ENCODE measurements at places on chromosomes 6 and 20.

DNA sequence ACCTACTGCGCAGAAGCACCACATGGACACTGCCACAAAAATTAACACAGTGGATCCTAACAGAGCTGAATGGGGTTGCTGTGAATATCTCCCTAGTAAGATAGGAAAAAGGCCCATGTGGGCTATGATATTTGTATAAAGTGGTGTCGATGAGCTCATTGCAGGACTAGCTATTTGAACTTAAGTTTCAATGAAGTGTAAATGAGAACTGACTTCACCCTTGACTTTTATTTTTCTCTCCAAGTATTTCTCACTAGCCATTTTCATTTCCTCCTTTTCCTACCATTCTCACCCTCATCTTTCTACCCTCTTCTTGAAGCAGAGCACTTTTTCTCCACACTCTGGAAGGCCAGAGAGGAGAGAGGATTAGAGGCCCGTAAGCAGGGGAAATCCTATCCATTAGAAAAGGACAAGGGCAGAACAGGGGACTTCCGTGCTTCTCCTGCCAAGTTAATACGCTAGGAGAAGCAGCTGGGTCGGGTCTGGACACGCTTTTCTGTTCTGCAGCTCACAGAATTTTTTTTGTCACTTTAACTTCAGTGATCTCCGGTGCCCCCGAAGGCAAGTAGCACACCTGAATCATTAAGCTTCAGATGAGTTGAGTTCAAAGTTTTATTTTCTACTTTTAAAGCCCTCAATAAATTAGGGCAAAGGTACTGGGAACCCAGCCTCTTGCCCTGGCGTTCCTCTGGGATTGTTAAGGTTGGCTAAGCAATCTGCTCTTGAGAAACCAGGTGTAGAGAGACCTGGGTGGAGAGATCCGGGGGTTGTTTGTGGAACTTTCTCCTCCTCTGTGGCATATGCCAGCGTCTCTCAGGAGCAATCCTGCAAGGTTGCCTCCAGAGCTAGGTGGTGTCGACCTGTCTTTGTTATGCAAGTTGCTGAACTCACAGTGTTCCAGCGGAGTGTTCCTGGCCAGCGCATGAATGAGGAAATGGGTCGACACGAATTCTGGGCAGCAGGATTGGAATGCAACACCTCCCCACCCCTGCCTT is 56.2 kb upstream of the ARID1B start:
- no peak for DNase-seq

GRCh38 chr6:135314543-135314942 is 133.4 kb downstream of the MYB start:
- DNase-seq = no peak

GRCh38 chr6:56714273-56714672 is 71.6 kb upstream of the DST start:
- DNase-seq = no peak

DNA sequence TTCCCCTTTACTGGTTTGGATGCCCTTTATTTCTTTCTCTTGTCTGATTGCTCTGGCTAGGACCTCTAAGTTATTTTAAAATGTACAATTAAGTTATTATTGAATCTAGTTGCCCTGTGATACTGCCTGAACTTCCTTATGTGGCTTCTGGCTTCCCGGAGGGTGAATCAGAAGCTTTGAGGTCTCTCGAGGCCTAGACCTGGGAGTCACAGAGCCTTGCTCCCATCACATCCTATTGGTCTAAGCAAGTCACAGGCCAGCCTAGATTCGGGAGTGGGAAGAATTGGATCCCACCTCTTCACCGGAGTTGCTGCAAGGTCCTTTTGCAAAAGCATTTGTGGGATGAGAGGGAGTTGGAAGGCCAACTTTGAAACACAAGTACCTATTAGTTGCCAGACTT is 15.2 kb downstream of the BCAS4 start:
- DNase-seq = no peak

GRCh38 chr6:143490775-143491174 is 20.7 kb downstream of the FUCA2 start:
- DNase-seq = no peak

DNA sequence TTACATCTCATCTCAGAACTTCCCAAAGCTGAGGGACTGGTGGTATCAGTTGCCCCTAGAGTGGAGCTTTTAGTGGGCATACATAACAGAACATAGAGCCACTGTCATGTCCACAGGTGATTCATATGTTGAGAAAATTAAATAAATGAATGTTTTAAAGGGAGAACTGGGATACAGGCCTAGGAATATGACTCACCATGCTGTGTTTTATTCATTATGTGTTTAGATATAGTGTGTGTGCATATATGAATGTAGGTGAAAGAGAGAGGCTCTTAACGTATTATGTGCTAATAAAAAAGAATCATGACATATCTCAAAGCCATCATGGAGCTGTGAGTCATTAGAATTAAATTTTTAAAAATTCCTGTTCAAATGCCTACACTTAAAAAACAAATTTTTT is 332.2 kb upstream of the RSPO3 start:
- no peak for DNase-seq

GRCh38 chr6:47245745-47246371 is 63.8 kb downstream of the TNFRSF21 start:
- no peak for DNase-seq

GRCh38 chr6:153357391-153357790 is 226.3 kb upstream of the RGS17 start:
- DNase-seq = no peak

- DNase-seq = no peak
Measured at GRCh38 chr20:53365539-53366075, 228.0 kb downstream of the ZNF217 start.

- no peak for DNase-seq
Measured at GRCh38 chr20:48705240-48706115, 122.3 kb downstream of the PREX1 start.

DNA sequence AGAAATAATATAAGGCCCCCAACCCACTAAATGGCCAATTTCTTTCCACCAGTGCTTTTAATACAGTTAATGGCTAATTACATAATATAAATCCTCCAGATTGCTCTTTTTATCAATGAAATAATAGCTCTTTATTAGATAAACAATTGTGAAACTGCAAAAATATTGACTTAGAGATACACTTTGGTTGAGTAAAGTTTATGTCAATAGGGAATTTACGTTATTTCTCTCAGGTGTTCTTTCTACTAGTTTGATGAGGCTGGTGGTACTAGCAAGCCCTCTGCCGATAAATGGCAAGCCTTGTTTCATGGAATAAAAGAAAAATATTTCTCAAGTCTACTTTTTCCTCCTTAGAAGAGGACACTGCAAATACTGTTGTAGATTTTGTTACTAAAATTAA is 18.9 kb downstream of the RFX6 start:
- no peak for DNase-seq

GRCh38 chr6:170464080-170464479 is 89.0 kb downstream of the PSMB1 start:
- no peak for DNase-seq

DNA sequence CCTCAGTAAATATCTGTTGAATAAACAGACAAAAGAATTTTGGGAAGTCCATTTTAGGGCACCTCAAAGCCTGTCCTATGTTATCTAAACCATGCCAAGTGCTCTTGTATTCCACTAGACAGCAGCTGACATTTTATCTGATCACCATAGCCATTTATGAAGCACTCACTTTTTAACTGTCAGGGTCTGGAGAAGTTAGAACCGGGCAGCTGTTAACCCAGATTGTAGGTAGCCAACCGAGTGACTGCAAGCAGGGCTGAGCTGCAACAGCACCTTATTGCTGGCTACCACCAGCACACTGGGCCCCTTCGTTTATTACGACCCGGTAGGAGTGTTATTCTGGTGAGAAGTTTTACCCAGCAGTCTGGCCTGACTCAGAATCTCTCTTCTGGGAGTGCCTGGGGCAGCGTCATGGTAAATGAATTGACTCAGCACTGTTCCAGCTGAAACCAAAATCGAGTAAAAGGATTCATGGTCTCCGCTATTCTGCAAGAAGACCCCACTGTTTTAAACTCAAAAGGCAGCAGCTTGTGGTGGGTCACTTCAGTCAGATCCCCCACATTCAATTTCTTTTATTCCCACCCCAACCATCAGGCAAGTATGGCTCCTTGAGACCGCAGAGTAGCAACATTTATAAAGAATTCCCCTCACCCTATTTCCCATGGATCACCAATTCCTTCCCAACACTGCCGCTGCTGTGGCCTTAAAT is 1.7 kb downstream of the UBE2V1 start:
- DNase-seq = peak; percentile 87

DNA sequence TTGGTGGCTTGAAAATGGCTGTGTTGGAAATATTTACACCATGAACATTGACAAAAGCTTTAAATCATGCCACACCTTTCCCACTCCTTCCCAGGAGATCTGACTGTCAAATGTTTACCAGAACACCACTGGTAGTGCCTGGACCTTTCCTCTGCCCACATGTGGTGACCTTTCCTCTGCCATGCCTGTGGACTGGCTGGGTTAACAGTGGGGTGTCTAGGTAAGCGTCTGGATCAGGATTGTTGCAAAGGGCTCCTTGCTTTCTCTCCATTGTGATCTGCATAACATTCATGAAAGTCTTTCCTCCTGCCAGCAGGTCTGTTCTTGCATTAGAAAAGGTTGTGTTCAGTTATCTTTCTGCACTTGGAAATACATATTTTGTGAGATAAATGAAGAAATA is 572.7 kb downstream of the DHX35 start:
- DNase-seq = no peak

DNA sequence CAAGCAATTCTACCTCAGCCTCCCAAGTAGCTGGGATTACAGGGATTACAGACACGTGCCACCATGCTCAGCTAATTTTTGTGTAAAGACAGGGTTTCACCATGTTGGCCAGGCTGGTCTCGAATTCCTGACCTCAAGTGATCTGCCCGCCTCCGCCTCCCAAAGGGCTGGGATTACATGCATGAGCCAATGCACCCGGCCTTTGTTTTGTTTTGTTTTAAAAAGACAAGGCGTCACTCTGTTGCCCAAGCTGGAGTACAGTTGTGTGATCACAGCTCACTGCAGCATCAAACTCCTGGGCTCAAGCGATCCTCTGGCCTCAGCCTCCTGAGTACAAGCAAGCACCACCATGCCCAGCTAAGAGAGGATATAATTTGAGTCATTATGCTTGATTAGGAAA is 5.4 kb downstream of the SERINC3 start:
- DNase-seq = no peak

DNA sequence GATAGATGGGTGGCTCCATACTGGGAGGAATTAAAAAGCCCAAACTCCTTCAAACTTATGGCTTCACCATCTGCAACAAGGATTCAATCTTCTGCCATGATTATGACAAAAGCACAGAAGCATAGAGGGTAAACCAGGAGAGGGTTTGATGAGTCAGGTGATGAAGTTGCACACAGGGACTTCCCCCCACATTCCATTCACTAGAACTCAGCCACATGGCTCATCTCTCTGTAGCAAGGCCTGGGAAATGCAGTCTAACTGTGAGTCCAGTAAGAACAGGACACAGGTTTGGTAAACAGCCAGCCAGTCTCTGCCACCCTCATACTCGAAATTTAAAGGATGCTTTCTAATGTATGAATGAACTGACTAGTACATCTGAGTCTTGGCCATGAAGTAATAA is 142.9 kb downstream of the HIVEP2 start:
- DNase-seq = peak; percentile 77

- peak; percentile 4 for DNase-seq
Measured at GRCh38 chr6:79466207-79466834, 70.9 kb downstream of the LCA5 start.

- DNase-seq = peak; percentile 26
Measured at GRCh38 chr6:139378882-139379341, 4.5 kb upstream of the CITED2 start.

DNA sequence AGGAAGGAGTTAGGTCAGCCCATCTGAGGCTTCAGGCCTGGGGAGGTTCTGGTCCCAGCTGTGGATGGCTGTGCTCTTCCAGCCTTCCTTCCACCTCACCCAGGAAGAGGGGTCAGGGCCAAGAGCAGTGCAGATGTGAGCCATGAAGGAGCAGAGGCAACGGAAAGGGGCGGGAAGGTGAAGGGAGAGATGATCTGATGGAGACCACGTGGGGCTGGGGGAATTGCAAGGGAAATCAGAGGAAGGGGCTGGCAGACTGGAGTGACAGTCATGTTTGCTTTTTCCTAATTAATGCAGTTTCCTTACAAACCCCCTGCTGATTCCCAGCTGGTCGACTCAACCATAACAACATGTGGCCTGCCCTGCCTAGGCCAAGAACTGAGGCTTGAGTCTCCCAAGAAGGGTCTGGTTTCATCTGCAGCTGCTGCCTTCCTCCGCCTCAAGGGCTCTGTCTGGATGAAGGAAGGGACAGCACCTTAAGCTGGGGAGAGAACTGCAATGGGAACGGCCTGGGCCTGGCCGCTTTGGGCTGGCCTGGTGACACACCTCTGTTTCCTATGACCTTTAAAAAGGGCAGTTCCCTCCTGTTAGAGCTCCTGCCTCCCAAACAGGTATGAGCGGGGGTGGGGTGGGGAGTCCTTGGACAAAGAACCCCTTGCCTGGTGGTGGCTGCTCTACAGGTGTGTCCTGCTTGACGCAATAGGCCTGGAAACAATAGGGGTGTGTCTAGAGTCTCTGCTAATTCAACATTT is 7.8 kb upstream of the MRPS18A start:
- DNase-seq = no peak

DNA sequence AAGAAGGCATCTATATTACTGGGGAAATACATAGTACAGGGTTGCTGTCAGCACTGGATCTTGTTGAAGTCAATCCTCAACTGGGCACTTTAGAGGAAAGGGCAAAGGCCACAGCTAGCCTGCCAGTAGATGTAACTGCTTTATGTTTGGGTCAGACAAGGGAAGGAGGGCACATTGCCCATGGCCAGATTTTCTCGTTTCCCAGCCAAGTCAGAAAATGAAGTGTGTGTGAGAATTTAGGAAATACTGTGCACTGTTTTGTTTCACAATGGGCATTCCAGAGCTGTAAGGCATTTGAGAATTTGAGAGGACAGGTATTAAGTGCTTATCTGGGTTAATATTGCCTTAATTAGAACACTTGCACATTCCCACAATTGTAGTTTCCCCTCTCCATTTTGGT is 183.9 kb upstream of the MCHR2 start:
- no peak for DNase-seq

DNA sequence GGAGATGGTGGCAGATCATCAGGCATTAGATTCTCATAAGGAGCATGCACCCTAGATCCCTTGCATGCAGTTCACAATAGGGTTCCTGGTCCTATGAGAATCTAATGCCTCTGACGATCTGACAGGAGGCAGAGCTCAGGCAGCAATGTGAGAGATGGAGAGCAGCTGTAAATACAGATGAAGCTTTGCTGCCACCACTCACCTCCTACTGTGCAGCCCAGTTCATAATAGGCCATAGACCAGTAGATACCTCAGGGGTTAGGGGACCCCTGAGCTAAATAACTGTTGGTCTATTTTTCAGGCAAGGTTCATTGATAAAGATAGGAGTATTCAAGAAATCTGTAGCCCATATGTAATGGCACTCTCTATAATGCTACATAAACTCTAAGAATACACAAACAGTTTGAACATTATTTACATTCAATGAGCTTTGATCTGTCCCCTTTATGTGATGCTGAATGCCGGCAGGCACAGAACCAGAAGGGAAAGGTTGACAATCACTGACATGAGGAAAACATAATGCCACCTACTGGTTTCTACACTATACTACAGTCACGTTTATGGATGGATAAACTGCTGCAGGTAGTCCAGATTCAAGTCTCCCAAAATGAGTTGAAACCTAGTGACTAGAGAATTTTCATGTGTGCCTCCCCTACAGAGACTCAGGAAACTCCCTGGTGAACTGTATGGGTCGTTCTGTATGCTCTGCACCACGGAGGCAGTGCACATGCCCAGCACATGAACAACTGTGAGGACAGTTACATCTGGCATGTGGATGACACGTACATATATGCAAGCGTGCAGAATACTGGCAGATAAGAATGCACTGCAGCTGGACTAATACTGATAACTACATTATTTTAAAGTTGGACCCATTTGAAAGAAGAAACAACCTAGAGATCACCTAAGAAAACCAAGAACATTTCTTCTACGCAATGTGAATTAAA is 72.0 kb downstream of the DST start:
- peak; percentile 35 for DNase-seq
